ENCODE measurements at places on chromosomes 3 and 15.
A peak's percentile ranks its signal among the peaks of the same experiment; 100 is the strongest.

- DNase-seq = peak; percentile 22
Measured at GRCh38 chr3:12656193-12656592, 7.7 kb downstream of the RAF1 start.

DNA sequence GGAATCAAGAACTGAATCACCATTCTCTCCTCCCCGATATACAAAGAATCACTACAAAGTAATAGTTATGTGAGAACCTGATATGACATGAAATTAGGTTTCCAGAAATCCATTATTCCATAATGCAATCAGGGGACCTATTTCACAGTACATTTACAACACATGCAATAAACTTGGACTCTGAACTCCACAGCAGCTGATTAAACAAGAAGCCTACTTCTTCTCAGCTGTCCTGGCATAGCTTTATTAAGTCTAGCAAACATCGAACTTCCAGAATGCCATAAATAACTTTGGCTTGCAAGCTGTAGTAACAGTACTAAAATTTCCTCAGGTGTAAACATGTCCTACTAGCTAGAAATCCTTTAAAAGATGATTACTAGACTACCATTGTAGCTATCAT, 17.8 kb downstream of the PDCD10 start:
- no peak for DNase-seq

GRCh38 chr3:138443091-138443490, 8.7 kb downstream of the ESYT3 start:
- no peak for DNase-seq

DNA sequence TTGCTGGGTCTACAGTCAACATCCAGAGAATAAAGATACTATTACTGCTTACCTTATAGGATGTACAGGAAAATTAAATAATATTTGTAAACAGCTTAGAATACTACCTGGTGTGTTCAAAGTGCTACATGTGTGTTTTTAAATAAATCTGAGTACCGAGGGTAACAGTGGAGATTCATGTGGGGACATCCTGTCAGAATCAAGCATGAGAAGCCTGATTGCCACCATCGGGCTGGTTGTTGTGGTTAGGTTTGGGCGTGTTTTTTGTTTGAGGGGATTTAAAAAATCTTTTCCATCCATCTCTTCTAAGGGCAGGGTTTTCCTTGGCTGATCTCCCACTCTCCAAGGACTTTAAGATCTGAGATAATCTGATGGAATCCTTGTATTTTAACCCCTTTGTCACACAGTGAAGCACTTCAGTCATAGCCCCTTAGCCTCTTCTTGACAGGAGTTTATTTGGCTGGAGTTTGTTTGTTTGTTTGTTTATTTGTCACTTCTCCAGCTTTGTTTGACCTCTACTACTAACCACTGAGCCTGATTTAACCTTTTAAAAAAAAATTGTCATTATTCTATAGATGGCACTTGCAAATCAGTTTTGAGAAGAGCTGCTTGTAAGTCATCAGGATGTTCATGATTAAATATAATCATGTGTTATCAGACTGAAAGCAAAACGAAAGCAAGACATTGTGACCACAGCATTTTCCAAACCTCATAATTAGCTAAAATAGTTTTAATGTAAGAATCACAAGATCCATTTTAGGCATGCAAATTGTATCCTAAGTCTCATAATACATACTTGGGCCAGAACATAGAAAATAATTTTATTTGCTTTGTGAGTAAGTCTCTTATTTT, 72.8 kb upstream of the RARB start:
- peak; percentile 60 for DNase-seq

DNA sequence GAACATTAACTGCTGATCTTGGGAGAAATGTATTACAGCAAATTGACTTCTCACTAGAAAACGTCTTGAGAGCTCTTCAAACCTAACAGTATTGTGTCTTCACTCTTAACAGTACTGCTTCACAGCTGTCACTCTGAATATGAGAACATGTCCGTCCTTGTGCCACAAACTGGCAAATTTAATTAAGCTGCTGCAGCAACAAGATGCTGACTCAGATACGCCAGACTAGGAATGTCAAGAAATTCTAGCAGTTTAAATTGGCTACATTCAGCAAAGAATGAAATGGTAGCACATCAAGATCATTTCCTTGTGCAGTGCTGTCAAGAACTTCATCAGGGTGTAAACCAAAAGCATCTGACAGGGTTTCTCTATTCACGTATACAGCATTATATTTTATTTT, 7.6 kb downstream of the ICE2 start:
- no peak for DNase-seq

DNA sequence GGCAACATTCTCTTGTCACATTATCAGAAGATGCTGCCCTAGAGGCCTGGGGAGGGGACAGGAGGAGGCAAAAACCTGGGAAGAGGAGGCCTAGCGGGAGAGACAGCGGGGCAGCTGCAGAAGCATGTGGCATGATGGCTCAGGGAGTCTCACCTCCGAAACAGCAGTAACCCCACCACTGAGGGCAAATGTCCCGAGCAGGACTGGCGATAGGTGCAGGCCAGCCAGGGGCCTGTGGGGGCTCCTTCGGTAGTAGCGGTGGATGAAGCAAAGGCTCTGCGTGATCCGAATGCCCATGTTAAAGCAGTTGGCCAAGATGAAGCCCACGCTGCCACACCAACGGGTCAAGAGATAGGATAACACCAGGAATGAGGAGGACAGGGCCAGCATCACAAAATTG, 38.0 kb downstream of the RFT1 start:
- DNase-seq = no peak

GRCh38 chr15:42593143-42593542, 17.7 kb downstream of the STARD9 start:
- peak; percentile 17 for DNase-seq

- no peak for DNase-seq
Measured at GRCh38 chr15:28273873-28274610, 47.9 kb downstream of the HERC2 start.

- peak; percentile 12 for DNase-seq
Measured at GRCh38 chr3:117278424-117279190, 569.0 kb downstream of the TUSC7 start.
